Endothelial cell of umbilical vein (primary cell): ENCODE measurements at places on chromosomes 2 and 18.

DNA sequence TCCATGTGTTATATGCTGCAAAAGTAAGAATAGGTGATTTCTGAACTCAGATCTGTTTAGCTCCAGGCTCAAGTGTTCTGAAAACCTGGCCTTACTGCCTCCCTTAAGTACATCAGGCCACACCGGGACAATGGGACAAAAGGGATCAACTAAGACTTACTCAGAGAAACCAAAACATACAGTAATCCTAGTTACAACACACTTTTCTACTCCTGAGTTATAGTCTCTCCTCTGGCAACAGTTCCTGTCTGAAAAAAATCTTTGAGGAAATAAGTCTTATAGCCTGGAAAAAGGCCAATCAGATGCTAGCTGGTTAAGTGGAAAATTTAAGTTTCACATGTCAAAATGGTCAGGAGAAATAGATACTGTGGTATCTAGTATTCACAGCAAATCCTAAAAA lies 5.6 kb downstream of the METTL5 start:
- peak; percentile 80 for DNase-seq

GRCh38 chr2:182540252-182540651 lies 113.4 kb upstream of the PDE1A start:
- no peak for DNase-seq

DNA sequence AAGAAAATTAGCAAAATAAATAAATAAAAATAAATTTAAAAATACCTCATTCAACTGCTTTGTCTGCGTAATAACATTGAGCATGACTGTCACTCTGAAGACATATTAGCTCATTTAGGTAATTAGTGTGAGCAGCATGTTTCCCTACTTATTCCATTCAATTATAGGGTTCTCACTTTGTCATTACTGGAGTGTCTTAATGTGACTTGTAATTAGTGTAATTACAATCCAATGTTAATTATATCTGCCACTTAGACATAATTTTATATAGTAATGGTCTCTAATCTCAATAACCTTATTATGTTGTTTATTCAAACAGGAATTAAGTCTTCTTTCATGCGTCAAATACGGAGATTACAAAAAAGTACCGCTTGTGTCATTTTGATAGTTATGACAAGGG lies 893.9 kb upstream of the ACVR2A start:
- no peak for DNase-seq

- no peak for DNase-seq
Measured at GRCh38 chr2:178962805-178963433, 87.0 kb downstream of the CCDC141 start.

DNA sequence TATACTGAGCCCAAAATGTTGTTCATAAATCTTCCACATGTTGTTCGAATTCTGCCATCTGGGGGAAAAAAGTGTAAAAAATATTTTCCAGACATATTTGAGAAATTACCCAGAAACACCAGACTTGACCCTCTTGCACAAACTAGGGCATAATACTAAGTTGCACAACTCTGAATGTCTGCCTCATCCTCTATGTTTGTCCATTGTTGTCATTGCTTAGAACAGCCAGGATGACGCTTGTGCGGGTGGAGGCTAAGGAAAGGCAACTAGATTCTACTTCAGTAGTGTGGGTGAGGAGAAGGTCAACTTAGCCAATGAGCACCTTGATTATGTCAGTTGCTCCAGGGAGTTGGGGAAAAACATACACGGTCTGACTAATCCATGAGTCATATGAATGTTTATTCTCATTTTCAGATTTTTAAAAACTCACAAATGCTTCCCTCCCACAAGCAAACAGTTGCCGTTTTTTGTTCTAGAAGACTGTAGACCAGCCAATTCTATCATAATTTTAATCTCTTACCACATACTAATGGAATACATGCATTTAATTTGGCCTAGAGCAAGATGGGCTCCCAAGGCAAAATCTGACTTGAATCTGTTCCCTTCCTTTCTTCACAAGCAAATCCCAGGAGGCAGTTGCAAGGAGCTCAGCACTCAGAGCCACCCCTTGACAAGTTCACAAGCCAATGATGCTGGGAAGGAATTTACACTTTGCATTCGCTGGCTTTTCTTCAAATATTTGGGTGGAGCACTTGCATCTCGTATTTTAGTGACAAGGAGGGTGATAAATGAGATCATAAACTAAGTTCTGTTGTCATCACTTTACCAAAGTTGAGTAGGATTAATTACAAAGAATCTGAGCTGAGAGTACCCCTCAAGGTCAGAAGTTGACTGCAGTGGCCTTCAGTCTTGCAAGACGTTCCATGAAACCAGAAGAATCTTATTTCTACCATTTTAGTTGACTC lies 163.2 kb upstream of the TWIST2 start:
- DNase-seq: peak; percentile 16

DNA sequence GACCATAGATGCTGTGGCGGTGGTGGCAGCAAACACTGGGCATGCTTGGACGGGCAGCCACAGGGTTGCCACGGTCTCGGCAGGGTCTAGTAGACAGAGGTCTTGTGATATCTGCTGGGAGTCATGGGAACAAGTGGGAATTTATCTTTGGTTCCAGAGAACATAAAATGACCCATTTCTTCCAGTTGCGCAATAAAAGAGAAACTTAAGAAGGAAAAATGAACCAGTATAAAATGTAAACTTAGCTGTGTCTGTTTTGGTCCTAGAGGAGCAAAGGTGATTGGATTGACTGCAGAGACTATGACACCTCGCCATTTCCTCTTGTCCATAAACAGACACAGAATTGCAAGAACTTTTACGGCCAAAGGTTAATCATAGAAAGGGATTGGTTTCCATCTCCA lies 132.6 kb upstream of the RBBP8 start:
- DNase-seq: no peak

DNA sequence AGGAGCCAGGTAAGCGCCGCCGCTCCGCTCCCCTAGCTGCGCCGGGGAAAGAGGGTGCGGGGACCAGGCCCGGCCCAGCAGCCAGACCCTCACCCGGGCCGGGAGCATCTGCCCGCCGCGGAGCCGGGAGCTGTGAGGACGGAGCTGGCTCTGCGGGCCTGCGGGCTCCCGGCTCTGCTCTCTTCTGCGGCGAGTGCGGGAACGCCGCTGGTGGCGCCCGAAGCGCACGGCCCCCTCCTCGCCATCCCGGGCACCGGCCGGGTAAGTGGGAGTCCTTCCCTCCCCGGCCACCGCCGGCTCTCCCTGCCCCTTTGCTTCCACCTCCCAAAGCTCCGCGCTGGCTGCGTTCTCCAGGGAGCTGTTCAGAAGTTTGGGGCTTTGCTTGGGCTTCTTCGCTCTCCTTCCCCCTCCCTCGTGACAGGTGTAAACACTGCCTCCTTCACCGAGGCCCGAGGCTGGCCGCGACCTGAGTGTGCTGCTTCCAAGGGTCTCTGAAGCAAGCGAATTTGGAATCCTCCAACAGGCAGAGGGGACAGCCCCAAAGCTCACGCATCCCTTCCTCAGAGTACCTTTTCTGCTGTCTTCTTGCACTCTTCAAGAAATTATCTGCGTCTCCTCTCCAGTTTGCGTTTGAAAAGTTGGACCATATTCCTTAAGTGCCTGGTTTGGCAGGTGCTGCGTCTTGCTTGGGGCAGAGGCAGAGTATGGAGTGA lies 632 bp downstream of the AFTPH start:
- DNase-seq: no peak

DNA sequence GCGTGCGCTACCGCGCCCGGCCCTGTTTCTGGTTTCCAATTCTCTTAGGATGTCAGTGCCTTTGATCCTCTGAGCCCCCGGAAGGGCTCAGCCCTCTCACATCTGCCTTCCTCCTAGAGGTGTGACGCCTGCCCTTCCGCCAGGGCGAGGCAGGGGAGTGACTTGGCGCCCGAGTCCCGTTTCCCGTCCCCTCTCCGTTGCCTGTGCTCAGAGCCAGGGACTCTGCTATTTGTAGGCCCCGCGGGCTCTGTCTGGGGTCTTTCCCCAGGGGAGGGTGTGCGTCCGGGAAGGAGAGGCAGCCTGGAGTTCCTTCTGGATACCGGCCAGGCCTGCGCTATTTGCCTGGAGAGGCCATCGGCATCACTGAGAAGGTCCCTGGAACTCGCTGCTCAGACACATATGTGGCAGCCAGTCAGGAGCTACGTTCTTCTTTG lies 103.7 kb upstream of the TAF1B start:
- DNase-seq: no peak

DNA sequence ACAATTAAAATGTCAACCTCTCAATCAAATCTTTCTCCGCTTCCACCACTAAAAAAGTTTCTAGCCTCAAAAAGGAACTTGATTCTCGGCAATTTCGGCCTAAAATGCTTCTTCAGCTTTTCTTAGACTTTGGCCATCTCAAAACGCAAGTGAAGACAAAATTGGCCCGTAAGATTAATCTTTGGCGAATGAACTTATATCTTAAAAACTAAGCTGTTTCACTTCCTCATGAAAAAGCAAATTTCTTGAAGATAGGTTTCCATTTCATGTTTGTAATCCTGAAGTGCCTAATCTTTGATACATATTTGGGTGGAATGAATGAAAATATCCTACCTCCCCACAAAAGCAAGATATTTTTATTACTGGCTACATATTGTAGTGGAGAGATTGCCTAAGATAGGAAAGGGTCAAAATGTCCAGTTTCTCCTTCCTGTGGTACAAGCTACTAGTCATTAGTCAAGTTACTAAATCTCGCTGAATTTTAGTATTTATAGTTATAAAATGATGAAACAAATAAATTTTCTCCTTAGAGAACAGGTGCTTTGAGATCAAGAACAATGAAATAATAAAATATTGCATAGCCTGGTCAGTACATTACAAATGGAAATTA lies 85.4 kb upstream of the ZEB2 start:
- DNase-seq: no peak

DNA sequence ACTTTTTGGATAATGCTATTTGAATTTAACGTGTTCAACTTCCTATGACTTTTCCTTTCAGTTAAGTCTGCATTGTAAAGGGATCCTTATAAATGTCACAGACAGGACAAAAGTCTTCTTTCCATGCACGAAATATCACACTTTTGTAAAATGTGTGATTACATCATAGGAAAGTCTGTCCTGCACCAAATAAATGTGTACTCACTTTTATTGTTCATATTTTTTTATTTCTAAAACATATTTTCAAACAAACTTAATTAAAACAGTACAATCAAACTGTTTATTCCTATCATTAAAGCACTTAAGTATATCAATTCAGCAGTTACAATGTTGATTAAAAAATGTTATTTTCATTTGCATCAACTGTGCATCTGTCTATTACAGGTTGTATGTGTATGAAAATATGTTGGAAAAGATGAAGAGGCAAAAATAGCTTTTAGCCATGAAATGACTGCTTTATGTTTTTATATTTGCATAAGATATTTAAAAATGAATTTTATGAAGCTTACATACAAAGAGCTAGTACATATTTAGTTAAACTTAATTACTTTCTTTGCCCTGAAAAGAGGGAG lies 105.6 kb downstream of the CSRNP3 start:
- DNase-seq: no peak

DNA sequence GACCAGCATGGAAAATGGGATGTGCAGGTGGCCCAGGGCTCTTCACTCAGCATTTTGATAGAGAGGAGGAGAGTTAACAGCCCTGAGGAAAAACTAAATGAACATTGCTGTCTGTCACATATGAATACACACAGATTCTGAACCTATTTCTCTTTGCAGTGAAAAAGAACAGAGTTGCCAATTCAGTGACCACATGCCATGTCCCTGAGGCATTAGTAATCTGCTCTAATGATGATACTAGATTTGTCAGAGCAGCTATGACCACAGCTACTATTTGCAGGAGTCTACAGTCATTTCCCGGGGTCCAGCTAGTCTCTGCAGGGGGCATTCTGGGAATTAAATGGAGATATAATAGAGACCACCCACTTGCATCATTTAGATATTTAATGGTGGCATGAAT lies 267.6 kb downstream of the TMX3 start:
- no peak for DNase-seq

- DNase-seq: no peak
Measured at GRCh38 chr18:8721716-8722115, 16.4 kb downstream of the MTCL1 start.

GRCh38 chr2:156532989-156533388 lies 96.8 kb downstream of the GPD2 start:
- DNase-seq: no peak

DNA sequence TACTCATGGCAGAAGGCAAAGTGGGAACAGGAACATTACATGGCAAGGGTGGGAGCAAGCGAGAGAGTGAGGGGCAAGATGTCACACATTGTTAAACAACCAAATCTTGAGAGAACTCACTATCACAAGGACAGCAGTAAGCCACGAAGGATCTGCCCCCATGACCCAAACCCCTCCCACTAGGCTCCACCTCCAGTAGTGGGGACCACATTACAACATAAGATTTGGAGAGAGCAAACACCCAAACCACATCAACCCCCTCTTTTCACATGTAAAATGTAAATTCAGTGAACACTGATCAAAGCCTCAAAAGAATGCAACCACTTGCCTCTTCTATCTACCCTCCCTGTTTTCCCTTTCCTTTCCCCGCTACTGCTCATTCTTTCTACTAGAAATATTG lies 43.6 kb upstream of the TNP1 start:
- no peak for DNase-seq

DNA sequence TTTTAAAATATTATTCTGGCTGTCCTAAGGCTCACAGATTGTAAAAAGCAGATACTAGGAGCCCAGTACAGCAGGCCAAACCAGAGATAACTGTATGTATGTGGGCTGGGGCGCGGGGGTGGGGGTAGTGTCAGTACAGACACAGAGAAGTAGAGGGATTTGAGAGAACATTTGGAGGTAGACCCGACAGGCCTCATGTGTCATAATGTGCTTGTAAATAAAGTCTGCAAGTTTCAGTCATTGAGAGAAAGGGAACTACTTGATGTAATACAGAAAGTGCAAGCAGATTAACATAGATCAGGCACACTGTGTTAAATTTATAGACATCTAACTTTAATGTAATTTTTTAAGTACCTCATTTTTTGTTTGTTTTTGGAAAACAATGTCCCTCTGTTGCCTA lies 7.4 kb upstream of the POLI start:
- DNase-seq: no peak

GRCh38 chr2:30231996-30232800 lies 864 bp downstream of the LBH start:
- no peak for DNase-seq

GRCh38 chr2:66578687-66579106 lies 143.8 kb downstream of the MEIS1 start:
- peak; percentile 17 for DNase-seq
